ENCODE measurements at places on chromosomes 4 and X. TPM values are rescaled to one million over a fixed set of nuclear protein-coding genes. Genes with fewer than 3 reads are reported as not detected.

- DNase-seq = no peak
Observed at GRCh38 chr4:126172126-126172525, 857.4 kb downstream of the FAT4 start.

GRCh38 chrX:48908600-48908999 is 2.8 kb downstream of the SLC35A2 start:
- no peak for DNase-seq

- no peak for DNase-seq
Observed at GRCh38 chr4:9954468-9954867, 66.8 kb downstream of the SLC2A9 start.

DNA sequence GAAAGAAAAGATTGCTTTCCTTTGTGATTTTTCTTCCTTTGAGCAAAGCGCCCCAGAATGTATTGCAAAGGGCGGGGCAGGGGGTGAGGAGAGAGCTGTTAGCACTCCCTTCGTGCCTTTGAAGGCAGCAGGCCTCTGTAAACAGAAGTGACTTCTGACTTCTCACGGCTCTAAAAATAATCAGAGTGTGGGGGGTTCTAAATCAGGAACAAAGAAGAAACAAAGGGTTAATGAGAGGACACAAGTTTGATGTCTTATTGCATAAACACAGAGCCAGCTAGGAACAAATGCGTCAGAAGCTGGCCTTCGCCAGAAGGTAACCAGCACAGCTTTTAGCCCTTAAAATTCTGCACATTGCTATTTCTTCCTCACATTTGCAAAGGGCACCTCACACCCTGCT is 626.2 kb downstream of the MID1IP1 start:
- no peak for DNase-seq

- no peak for DNase-seq
Observed at GRCh38 chrX:153765138-153766079, 1.4 kb downstream of the PLXNB3 start.

DNA sequence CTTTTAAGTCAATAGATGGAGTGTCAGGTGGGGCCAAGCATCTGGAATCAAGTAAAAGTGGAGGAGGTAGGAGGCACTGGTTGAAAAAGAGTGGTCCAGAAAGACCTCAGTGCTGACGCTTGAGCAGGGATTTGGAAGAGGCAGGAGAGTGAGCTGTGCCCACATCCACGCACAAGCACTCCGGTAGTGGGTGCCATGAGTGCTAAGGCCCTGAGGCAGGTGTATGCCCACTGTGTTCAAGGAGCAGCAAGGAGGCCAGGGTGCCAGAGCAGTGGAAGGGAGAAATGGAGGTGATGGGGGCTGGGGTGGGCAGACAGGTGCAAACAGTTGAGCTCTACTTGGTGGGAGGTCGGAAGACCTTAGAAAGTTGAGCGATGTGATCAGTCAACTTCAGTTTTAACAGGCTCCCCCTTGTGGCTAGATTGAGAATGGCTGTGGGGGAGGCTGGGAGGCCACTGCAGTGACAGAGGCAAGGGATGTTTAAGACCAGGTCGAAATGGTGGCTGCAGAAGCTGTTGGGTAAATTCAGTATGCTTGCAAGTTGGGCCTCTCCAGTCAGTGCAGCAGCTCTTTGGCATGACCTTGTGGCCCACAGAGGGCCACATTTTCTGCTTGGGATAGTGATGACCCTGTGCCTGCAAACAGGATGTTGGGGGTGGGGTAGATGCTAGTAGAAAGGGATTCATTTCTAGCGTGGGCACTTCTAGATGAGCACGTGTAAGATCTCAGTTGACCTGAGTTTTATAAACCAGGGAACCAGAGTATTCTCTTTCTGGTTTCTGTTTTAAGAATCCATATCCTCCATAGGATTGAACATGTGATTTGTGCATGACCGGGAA is 12.7 kb downstream of the TKTL1 start:
- peak; percentile 48 for DNase-seq

GRCh38 chr4:76550966-76551780 is 116.1 kb downstream of the SHROOM3 start:
- no peak for DNase-seq

- DNase-seq = no peak
Observed at GRCh38 chr4:100075486-100076270, 114.6 kb downstream of the DDIT4L start.

DNA sequence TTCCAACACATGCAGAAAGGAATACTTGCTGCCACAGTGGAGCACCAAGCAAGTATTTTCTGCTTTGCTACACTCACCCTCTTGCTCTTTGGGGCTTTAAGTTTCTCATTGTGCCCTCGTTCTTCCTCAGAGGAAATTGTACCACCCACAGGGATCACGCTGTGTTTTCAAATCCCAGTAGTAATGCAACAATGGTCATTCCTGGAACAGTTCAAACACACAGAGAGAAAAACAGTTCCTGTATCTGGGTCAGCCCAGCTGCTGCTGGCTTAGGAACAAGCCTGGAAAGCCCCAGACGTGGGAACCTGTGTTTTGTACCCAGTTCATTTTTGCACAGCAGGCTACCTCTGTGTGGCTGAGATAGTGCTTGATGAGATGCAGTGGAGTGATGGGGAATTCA is 907.8 kb downstream of the STPG2 start:
- no peak for DNase-seq

DNA sequence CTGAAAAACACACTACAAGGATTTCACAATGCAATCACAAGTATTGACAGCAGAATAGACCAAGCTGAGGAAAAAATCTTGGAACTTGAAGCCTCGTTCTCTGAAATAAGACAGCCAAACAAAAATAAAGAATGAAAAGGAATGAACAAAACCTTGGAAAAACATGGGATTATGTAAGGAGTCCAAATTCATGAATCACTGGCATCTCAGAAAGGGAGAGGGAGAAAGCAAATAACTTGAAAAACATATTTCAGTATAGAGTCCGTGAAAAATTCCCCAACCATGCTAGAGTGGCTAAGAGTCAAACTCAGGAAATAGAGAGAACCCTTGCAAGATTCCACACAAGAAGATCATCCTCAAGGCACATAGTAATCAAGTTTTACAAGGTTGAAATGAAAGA is 178.5 kb upstream of the CTSO start:
- no peak for DNase-seq

DNA sequence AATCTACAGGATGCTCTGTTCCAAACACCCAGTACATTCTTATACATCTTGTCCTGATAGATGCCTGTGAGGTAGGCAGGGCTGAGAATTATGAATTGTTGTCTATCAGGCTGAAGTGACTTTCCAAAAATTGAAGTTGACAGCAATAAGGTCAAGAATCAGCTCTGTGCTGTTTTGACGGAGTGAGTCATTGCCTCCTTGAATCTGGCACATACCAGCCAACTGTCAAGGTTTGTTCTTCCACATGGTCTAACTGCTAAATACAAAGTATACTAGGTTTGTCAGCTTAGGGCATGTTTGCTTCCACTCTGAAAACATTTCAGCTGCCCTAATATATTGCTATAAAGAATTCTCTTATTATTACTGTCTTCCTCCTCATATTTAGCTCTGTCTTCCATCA is 32.3 kb downstream of the SH3RF1 start:
- DNase-seq = peak; percentile 11

GRCh38 chr4:169815606-169816005 is 57.9 kb upstream of the HPF1 start:
- DNase-seq = no peak

DNA sequence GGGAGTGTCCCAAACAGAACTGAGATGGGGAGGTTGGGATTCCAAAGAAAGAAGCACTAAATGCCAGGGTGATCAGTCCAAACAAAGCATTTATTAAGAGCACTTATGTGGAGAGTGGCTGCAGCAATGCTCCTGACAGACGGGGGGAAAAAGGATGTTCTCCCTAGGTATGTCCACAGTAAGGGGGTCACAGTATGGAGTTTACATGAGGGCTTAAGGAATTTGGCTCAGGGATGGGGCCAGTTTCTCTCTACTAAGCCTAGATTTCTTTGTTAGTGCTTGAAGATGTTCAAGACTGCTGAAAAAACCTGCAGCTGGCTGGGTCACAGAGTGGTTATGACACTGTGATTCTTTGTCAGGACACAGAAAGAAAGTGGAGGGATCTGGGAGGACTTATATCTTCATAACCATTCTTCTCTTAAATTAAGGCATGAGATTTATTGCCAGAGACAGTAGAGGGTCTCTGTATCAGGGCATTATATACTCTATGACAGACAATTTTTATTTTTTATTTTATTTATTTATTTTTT is 1468.0 kb downstream of the C4orf33 start:
- no peak for DNase-seq

GRCh38 chrX:119646515-119646914 is 40.3 kb upstream of the NKRF start:
- no peak for DNase-seq

- DNase-seq = peak; percentile 25
Observed at GRCh38 chr4:77052352-77052751, 23.4 kb downstream of the CCNI start.

The MAGEA2 gene
- total RNA-seq = not detected

The BEX2 gene
- 2.5 TPM for total RNA-seq

The AR gene
- 28.0 TPM for total RNA-seq

The PCDH19 gene
- total RNA-seq = 1.3 TPM

GRCh38 chr4:107714256-107714655 is 5.8 kb downstream of the PAPSS1 start:
- DNase-seq = no peak
